Fibroblast of pulmonary artery (primary cell): ENCODE measurements at places on chromosomes 6 and 20.

DNA sequence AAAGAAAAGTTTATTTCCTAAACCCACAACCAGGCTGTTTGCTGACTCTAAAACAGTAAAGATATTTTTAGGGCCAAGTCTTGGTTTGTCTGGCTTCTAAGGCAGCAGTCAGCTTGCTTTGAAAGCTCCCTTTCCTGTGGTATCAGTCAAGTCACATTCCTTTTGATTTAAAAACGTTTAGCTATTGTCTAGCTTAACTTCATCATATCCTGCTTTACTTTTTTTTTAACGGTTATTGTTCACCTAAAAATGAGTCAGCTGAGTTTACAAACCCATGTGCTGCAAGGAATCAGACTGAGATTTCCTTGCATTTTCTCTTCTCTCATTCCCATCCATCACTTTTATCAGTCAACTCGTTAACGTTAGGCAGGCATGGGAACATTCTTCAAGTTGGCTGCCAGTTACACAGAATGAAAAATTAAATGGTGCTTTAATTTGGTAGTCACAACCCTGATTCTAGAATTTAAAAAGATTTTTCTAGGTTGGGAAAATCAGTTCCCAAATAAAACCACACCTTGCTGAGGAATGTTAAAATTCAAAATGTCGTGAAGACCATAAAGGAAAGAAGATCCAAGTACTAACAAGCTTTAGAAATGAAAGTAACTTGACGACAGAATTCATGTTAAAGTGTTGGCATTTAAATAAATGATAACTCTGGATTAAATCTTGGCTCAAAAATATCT is 45.9 kb downstream of the ELOVL5 start:
- DNase-seq, result peak; percentile 96

DNA sequence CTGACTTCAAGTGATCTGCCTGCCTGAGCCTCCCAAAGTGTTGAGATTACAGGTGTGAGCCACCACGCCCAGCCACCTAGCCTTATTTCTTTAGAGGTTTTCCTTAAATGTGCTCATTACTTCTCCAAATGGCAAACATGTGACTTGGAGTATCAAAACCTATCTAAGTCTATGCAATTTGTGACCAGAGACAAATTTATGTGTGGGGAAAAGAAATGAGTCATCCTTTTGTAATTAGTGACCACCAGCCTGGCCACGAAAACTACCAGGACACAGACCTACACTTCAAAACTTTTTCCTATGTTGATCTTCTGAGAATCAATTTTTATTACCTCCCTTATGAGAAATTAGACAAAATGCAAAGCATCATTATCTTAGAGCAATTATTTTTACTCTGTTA is 64.6 kb upstream of the OGFRL1 start:
- DNase-seq, result no peak

- DNase-seq, result no peak
These were observed 858 bp downstream of the BCAS1 start for GRCh38 chr20:54069501-54069971.

- DNase-seq, result no peak
These were observed 1.4 kb upstream of the CDK19 start for GRCh38 chr6:110816677-110817076.

DNA sequence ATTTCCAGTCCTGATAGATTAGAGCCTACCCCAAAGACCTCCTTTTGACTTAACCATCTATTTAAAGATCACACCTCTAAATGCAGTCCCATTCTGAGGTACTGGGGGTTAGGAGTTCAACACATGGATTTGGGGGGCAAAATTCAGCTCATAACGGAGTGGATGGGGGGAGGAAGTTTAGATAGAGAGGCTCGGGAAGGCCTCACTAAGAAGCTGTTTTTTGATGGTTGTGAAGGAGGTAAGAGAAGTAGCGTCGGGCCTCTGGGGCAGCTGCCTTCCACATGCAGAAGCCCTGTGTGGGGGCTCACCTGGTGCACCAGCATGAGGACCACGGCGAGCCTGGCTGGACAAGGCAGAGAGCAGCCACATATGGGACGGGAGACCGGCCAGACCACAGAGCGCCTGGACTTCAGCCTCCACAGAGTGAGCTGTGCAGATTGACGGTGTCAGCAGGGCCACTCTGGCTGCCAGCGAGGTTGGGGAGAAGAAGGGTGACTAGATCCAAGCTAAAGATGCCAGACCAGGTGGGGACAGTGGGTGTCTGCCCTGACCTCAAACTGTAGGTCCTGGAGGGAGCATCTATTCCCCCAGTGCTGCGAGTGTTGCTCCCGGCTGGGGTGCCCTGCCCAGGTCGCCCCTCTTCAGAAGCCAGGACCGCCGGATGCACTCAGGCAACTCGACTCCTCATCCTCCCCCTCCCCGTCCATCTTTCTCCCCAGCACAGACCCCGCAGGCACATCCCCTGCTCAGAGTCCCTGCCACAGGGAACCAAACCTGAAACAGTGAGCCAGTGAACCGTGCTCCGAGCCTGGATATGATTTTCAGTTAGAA is 5.1 kb upstream of the SYNJ2 start:
- no peak for DNase-seq

- DNase-seq, result peak; percentile 21
These were observed 39.4 kb downstream of the NOL7 start for GRCh38 chr6:13654496-13654895.

- DNase-seq, result no peak
These were observed 316.1 kb downstream of the UTRN start for GRCh38 chr6:144601221-144601620.
